ENCODE measurements at places on chromosomes 7 and 10.
A peak's percentile ranks its signal among the peaks of the same experiment; 100 is the strongest.

GRCh38 chr7:5695727-5696345 lies 85.6 kb downstream of the RNF216 start:
- DNase-seq, result no peak

DNA sequence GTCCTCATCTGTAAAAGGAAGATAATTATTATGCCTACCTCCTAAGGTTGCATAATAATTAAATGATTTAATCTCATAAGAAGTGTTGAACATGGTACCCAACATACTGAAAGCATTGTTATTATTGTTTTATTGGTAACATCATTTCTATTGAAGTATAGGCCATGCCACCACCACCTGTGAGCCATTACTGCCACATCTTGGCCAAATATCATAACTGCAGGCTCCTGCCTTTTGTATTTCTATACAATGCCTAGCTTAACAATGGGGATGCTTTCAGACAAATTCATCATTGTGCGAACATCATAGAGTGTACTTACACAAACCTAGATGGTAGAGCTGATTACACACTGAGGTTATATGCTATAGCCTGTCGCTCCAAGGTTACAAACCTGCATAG lies 61.1 kb upstream of the NPSR1 start:
- DNase-seq, result no peak

DNA sequence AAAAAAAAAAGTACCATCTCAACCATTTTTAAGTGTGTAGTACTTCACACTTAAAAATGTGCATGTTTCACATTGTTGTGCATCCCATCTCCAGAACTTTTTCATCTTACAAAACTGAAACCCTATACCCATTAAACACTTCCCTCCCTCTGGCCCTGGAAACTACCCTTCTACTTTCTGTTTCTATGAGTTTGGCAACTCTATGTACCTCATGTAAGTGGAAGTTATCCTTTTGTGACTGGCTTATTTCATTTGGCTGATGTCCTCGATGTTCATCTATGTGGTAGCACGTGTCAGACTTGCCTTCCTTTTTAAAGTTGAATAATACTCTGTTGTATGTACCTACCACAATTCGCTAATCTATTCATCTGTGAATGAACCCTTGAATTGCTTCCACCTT lies 12.2 kb downstream of the KCNMA1 start:
- DNase-seq, result no peak

DNA sequence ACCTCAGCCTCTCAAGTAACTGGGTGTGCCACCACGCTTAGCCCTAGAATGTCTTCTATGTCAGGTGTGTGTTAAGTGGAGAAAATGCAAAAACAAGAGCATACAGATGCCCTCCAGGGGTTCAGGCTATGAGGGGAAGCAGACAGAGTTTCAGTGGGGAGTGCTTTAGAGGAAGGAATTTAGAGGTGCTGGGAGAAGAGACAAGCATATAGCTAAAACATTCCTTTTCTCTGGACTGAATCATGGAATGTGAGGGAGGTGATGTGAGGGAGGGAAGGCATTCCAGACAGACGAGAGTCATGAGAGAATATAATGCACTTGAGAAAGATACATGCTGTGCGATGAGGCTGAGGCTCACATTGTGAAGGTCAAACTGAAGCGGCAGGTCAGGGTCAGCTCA lies 6.6 kb upstream of the ZNF786 start:
- no peak for DNase-seq

DNA sequence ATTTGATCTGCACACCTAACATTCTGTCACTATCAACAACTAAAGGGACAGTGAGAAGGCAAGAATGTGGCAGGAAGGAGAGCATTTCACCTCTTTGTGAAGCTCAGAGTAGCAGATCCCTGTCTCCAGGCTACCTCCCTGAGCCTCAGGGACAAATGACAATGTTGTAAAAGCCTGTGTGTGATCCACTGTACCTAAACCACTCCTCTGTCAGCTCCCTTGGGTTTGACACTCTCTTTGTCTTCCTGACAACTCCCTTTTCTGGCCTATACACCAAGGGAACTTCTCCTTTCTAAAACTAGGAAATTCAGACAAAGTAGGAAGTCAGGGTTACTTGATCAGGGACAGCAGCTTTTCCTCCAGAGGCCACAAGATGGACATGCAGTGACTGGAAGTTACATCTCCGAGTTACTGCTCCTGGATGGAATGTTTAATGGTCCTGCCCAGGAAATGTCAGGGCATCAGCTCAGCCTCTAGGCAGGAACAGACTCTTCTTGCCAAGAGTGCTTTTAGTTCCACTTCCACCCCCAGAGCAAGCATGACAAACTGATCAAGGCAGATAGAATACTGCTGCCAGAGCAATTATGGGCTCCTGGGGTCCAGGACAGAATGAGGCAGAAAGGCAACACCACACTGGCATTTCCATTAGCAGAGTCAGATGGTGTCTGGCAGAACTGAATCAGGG lies 1014.5 kb upstream of the LRRTM3 start:
- DNase-seq, result no peak

DNA sequence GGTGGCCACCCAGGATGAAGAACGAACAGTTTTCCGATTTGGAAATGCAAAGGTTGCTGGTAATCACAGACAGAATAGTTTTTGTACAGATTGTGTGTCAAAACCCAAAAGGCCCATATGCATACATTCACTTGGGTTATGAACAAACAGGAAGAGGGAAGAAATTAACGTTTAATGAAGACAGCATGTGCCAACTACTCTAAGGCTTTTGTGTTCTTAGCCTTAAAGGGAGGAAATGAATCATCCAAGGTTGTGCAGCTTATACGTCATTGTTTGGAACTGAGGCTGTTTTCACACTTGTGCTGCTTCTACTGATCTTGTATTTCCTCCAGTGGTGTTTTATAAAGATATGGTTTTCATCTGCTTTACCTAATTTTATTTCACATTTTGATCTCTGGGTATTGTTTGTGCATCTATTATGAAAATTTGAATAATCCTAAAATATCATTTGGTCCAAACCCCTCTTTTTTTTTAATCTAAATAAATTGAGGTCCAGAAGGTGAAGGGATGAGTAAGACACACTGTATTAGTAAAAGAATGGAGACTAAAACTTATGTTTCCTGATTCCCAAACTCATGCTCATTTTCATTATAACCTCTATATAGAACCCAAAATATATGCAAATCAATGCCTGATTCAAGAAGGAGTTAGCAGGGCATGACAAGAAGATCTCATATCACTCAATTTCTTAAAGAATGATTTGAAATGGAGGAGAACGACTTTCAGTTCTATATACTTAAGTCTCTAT lies 373.1 kb downstream of the THSD7A start:
- no peak for DNase-seq

DNA sequence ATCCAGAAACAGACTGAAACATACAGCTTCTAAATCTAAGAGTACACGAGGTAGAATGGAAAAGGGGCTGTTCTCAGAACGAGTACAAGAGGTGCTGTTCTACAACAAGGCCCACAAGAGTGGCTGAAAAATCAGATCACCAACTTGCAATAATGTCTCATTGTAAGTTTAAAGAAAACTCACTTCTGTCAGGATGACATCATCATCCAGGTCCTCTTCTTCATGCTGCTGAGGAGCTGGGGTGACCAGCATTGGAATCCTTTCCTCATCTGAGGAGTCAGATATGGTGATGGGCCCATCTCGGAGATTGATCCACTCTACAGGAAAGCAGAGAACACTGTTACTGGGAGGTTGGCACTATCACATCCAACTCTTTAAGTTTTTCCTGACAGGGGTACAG lies 28.8 kb downstream of the RNF216 start:
- DNase-seq, result no peak

- no peak for DNase-seq
Measured at GRCh38 chr7:157652161-157652953, 315.6 kb downstream of the DNAJB6 start.

DNA sequence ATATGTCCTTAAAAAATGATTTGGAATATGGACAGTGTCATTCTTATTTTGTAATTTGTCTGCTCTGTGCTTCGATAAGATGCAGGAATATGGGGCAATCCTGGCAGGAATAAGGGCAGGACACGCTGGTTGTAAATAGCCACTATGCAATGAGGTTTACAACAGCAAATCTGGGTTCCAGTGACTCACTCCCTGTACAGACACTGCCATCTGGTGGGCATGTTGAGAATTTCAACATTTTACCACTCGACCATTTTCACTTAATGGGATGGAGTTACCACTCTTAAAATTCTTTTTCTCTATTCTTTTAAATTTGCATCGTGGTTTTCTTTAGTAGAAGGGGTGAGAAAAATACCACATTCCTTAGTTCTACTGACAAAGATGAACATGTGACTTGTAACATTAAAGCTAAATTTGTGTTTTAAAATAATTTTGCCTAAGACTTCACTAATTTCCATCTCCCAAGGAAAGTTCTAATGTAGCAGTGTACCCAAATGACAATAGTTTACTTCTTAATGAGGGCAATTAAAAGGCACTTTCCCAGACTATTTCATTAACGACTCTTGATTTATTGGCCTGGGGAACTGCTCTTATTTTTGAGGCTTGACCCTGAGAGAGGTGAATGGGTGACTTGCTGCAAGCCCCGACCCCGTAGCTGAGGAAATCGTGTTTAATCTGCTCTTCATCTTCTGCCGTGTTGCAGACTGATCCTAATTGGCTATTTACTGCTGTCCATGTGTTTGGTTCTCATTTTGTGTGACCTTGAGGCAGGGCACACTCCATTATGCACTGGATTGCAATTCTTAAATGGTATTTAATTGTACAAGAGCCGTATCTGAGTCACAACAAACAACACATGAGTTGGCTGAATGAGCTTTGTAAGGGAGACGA lies 173.6 kb upstream of the IMMP2L start:
- peak; percentile 8 for DNase-seq

- DNase-seq, result no peak
Measured at GRCh38 chr7:138755331-138755747, 42.5 kb upstream of the TMEM213 start.

DNA sequence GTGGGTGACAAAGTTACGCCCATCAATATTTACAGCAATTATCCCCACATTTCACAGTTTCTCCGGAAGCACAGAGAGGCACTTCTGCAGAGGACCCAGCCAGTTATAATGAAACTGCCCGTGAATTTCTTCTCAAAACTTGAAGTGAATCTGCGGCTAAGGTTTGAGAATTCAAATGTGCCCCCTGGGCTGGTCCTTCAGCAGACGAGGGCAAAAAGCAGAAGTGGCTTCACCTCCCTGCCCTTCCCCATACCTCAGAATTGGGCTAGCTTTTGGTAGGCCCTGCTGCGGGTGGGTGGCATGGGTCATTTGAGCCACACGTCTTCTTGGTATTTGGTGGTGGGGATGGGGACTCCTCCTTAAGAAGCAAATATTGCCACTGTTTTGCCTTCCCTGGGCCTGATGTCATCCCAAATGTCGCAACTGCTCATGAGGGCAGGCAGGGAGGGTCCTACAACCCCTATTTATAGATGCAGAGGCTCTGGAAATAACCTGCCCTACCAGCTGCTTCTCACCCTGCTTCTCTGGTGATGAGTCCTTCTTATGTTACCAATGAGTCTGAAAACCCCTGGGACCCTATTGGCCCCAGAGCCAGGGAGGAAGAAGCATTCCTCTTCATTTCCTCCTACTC lies 16.6 kb upstream of the WDFY4 start:
- DNase-seq, result no peak

GRCh38 chr10:61096056-61096455 lies 152.1 kb upstream of the RHOBTB1 start:
- DNase-seq, result no peak

DNA sequence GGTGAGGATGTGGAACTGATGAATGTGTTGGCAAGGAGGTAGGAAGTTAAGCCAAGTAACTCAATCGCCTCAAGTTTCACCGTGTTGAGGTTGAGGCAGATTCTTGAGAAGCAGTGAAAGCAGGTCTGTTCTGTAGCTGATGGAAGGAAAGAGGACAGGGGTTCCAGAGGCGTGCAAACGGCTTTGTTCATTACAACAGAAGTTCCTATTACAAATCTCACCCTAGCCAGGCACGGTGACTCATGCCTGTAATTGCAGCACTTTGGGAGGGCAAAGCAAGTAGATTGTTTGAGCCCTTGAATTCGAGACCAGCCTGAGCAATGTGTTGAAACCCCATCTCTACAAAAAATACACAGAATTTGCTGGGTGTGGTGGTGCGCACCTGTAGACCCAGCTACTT lies 36.9 kb upstream of the PTF1A start:
- no peak for DNase-seq

- DNase-seq, result no peak
Measured at GRCh38 chr10:108868881-108869280, 1054.4 kb downstream of the XPNPEP1 start.

- DNase-seq, result no peak
Measured at GRCh38 chr10:61565819-61566560, 96.7 kb upstream of the CABCOCO1 start.

DNA sequence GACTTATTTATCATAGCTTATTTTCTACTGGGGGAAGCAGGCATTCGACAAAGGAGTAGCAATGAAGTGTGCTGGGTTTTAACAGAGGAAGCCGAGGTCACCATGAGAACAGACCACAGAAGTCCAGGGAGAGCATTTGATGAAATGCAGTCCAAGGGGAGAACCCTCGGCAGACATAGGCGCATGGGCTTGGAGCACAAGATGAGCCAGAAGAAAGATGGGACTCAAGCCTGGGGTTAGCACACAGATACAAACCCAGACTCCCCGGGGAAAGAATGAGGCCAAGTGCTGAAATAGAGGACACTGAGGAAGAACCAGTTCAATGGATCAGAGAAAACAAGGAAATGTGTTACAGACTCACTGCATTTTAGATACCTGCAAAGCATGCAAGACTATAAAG lies 209.5 kb downstream of the FAM107B start:
- DNase-seq, result no peak

DNA sequence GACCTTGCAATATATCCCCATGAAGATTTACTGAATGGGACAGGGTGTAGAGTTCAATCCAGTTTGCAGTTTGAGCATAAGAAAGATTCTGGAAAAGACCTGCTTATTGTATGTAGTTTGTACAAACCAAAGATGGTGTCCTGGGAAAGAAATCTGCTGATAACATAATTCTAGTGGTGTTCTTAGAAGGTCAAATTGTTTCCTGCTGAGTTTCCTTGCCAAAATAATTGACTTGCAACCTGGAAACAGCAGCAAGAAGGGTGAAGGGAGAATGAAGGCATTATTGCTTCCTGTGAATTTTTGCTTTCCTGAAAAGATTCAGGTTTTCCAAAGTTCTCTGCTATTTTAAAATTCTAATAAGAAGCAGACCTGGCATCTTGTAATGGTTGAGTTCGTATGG lies 222.9 kb downstream of the KIF20B start:
- DNase-seq, result no peak

DNA sequence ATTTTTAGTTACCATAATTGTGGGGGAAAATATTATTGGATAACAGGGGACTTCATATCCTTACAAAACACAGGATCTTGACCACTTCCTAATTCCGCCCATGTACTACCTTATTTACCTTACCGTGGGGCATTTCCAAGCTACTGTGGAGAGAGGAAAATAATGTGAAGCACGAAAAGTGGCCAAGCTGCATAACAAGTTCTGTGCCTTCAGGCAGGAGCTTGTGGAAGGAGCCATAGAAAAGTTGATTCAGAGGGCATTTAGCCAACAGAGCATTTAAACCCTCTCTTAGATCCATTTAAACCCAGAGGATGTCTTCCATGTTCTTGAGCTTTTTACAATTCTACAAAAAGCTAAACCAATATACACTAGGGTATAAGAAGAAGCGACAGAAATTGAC lies 41.6 kb downstream of the DNAJB9 start:
- no peak for DNase-seq
